ENCODE measurements at places on chromosomes 11 and 22. TPM values are rescaled to one million over a fixed set of nuclear protein-coding genes. Genes with fewer than 3 reads are reported as not detected.

Gene DENND6B
- 24.9 TPM for total RNA-seq

DNA sequence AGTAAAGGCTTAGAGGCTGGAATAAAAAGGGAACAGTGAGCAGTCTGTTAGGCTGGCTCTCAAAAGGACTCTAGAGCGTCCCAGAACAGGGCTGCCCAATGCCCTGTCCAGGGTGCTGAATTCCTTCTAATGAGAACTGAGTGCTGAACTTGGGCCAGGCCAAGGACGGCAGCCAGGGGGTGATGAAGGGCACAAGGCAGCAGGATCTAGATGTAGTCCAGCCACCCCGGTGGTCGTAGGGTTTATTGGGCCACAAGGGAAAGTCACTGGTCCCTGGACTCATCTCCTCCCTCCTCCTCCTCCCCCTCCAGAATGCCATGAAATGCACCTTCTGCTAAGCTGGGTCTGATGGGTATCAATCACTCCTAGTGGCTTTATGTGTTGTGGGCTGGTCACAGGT is 19.2 kb downstream of the NPTXR start:
- DNase-seq: peak; percentile 75

Gene SNX19
- 76.6 TPM for total RNA-seq

DNA sequence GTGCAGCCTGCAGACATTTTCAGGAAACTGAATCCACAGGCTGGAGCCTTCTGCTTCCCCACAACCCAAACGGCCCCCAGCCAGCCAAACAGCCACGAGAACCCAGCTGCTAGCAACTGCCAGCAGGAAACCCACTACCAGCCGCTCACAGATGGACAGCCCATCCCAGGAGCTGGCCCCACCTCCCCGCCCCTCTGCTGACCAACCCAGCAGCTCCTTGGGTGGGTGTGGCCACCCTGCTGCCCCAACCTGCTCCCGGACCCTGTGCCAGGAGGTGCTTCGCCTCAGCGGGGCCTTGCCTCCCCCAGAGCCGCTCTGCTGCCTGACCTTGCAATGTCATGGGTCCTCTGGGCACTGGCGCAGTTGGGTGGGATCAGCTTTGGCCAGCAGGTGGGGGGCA is 8.2 kb upstream of the CCDC188 start:
- DNase-seq: no peak

DNA sequence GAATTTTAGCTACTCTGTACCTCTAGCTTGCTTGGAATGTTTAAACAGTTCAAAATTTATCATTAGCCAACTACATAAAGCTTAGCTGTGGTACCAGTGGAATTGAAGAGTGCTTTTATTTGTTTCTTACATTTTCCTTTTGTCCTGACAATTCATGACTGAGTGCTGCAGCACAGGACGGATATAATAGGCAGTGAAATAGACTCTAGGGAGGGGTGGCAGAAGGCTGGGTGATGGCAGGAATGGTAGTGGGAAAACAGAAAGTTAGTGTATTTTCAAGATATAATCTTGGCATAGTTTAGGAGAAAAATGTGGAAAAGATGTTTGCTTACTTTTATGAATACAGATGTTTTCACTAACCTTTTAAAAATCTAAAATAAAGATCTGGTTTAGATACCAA is 31.1 kb upstream of the ARHGAP32 start:
- no peak for DNase-seq

GRCh38 chr11:12474871-12475270 is 97.5 kb downstream of the PARVA start:
- no peak for DNase-seq

Gene OR5I1
- total RNA-seq: not detected

GRCh38 chr22:25070956-25071355 is 118.4 kb downstream of the KIAA1671 start:
- no peak for DNase-seq

Gene C11orf71
- 12.3 TPM for total RNA-seq

- no peak for DNase-seq
Observed at GRCh38 chr22:45916515-45916914, 60.4 kb downstream of the WNT7B start.

DNA sequence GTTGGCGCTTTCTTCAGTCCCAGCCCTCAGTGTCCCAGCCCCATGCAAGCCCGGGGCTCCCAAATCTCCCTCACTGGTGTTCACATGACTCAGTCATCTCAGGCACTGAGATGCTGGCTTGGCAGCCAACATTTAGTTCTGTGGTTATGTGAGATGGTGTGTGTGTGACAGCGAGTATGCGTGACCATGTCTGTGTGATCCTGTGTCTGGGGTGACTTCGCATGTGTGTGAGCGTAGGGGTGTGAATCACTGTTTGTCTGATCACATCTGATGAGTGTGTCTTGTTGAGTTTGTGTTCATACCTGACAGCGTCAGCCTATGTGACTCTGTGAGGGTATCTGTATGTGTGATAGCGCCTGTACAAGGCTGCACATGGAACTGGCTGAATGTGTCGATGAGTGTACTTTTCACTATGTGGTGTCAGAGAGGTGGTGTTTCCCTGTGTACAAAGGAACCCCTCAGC is 16.2 kb downstream of the CREB3L1 start:
- DNase-seq: no peak

- DNase-seq: peak; percentile 16
Observed at GRCh38 chr11:21625982-21626381, 566.9 kb upstream of the ANO5 start.

DNA sequence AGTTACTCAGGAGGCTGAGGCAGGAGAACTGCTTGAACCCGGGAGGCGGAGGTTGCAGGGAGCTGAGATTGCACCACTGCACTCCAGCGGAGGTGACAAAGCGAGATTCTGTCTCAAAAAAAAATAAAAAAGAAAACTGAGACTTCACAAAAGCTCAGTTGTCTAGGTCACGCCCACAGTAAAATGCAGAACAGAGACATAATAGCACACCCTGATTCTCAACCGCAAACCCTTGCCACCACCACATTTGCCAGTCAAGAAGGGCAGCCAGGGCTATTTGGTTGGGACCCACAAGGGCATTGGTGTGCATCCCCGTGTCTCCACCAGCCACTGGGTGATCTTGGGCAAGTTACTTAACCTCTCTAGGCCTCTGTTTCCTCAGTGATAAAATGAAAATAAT is 25.4 kb downstream of the CREB3L1 start:
- no peak for DNase-seq

- DNase-seq: peak; percentile 30
Observed at GRCh38 chr11:125457814-125458343, 38.2 kb downstream of the FEZ1 start.

DNA sequence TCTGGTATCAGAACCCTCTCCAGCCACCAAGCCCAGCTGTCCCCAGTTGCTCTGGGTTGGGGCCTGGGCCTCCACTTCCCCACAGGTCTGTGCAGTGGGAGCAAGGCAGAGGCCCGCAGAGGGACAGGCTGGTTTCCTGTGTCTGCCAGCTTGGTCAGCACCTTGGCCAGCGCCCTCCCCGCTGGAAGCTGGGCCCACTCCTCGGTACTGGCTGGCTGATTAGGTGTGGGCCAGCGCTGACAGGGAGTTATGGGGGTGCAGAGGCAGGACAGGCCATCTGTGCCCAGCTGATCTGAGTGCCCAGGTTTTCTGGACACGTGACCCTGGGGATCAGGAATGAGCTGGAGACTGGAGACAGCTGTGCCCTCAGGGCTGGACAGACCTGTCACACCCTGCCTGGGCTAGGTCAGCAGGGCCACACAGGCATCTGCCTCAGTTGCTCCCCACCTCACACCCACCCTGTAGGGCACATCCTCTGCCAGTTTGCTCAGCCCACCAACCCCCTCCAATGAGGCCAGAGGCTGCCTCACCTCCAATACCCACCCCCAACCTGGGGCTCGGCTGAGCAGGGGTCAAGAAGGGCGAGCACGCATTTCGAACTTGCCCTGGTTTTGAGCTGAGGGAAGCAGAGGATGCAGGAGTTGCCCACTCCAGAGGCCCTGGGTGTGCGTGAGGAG is 175.3 kb downstream of the IGLL1 start:
- DNase-seq: peak; percentile 42

Gene GRAP2
- total RNA-seq: 9.8 TPM

GRCh38 chr22:30705710-30706651 is 11.3 kb downstream of the OSBP2 start:
- DNase-seq: no peak

GRCh38 chr11:48307760-48308386 is 1.9 kb downstream of the OR4S1 start:
- peak; percentile 62 for DNase-seq

Gene OR2AT4
- not detected for total RNA-seq

Gene PHOX2A
- 0.14 TPM for total RNA-seq

- peak; percentile 80 for DNase-seq
Observed at GRCh38 chr11:59776210-59777066, 21.3 kb downstream of the STX3 start.

DNA sequence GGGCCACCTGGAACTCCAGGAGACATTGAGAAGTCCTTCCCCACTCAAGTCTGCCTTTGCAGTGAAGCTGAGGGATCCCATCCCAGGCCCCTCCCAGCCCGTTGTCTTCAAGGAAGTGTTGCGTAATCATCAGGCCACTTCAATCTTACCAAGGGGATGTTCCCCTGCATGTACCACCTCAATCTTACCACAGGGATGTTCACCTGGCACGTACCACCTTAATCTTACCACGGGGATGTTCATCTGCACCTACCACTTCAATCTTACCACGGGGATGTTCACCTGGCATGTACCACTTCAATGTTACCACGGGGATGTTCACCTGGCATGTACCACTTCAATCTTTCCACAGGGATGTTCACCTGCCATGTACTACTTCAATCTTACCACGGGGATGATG is 108.0 kb upstream of the SYN3 start:
- DNase-seq: no peak

- no peak for DNase-seq
Observed at GRCh38 chr22:46878191-46878948, 115.9 kb downstream of the TBC1D22A start.

Gene HEPHL1
- total RNA-seq: not detected

GRCh38 chr11:62600367-62601121 is 1.1 kb downstream of the MTA2 start:
- no peak for DNase-seq

- DNase-seq: peak; percentile 94
Observed at GRCh38 chr11:1572197-1573076, at the start of gene DUSP8. Gene DUSP8, minus strand, starts transcription at chr11:1572271. Its CDS starts 6,445 bp downstream, at chr11:1565826.

DNA sequence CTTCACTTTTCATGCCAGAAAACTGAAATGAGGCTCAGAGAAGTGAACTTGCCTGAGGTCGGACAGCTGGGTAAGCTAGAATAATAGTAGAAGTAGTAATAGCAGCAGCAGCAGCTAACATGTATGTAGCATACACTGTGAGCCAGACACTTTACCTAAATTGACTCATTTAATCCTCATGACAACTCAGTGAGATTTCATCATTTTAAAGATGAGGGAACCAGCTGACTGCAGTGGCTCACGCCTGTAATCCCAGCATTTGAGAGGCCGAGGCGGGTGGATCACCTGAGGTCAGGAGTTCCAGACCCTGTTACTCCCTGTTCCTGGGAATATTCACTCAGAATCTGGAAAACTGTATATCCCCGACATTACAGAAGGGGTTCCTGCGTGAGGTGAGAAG is 154.5 kb downstream of the DBX1 start:
- no peak for DNase-seq

- DNase-seq: no peak
Observed at GRCh38 chr22:21926728-21927127, 25.9 kb downstream of the PPM1F start.

Gene SERHL2
- total RNA-seq: 2.9 TPM

GRCh38 chr11:69079661-69080256 is 31.0 kb downstream of the TPCN2 start:
- no peak for DNase-seq

DNA sequence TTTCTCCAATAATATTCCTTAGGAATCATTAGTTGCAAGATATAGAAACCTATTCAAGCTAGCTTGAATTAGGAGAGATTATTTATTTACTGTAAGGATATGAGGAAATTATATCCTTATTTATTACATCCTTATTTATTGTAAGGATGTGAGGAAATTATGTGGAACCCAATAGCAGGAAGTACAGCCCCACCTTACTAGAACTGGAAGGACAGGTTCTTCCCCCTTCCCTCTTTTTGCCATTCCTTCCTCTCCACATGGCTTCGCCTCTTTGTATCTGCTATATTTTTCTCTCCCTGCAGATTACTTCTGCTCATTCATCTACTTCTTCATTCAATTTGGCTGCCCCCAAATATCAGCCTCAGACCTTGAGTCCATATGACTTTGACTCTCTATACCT is 49.5 kb upstream of the B3GNT6 start:
- no peak for DNase-seq

DNA sequence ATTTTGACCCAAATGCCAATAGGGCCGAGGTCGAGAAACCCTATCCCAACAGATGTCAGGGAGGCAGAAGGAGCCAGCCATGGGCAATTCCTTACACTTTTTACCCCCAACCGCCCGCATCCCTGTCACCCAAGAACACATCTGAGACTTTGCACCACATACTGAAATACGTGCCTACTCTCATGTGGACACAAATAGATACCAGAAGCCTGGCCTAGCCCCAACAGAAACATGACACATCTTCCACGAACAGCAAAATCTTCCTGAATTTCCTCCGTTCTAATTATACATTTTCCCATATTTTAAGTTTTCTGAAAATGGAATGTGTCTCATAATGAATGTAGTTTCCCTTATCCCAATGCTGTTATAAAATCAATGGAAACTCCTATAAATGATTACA is 64.7 kb downstream of the SLC1A2 start:
- DNase-seq: no peak

GRCh38 chr11:102573851-102574250 is 43.3 kb upstream of the MMP7 start:
- DNase-seq: no peak
